ENCODE measurements at places on chromosomes 3 and 15.

GRCh38 chr3:14288177-14288788 is 109.7 kb downstream of the LSM3 start:
- no peak for DNase-seq

DNA sequence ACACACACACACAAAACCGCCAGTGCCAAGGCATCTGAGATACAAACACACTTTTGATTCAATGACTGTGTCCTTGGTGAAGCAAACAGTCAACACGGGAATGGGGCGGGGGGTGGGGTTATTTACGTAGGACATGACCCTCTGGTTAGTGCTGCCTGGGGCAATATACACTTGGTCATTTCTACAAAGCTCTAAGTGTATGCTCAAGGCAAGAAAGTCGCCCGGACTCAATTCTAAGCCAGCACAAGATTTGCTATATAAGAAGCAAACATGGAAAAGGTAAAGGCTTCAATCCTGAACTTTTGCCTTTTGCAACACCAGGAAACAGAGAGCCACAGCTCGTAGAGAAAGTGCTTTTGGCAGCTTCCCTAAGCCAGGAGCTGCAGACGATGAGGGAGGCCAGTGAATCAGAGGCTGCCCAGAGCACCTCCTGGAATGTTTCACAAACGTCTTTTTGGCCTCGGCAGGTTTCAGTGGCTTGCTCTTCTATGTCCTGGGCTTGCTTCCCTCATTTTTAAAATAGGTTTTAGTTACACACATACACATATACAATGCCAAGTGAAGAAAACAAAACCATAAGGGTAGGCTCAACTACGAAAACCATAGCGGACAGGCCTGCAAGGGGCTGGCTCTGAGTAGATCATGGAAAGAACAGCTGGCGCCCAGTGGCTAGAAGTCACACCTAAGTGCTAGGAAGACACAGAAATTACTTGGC is 73.6 kb downstream of the TM4SF4 start:
- DNase-seq = peak; percentile 83

- no peak for DNase-seq
Measured at GRCh38 chr3:31721676-31722075, 189.0 kb downstream of the STT3B start.

DNA sequence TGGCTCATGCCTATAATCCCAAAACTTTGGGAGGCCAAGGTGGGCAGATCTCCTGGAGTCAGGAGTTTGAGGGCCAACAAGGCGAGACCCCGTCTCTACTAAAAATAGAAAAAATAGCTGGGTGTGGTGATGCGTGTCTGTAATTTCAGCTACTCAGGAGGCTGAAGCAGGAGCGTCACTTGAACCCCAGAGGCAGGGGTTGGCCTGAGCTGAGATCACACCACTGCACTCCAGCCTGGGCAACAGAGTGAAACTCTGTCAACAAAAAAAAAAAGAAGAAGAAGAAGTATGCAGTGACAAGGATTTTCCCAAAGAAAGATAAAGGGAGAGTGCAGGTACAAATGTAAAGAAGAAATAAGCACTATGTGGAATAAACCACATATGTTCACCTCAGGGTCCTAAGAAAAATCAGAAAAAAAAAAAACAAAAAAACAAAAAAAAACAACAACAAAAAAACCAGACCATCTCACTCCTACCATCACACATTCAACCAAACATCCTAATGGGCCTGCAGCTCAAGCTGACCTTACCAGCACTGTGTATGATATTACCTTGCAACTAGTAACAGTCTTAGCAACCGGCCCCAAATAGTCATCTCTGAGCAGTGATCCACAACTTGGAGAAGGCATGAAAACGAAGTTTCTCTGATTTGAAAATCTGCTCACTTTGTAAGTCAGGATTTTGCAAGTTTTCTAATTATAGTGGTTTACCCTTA is 296.7 kb upstream of the PROK2 start:
- DNase-seq = no peak

DNA sequence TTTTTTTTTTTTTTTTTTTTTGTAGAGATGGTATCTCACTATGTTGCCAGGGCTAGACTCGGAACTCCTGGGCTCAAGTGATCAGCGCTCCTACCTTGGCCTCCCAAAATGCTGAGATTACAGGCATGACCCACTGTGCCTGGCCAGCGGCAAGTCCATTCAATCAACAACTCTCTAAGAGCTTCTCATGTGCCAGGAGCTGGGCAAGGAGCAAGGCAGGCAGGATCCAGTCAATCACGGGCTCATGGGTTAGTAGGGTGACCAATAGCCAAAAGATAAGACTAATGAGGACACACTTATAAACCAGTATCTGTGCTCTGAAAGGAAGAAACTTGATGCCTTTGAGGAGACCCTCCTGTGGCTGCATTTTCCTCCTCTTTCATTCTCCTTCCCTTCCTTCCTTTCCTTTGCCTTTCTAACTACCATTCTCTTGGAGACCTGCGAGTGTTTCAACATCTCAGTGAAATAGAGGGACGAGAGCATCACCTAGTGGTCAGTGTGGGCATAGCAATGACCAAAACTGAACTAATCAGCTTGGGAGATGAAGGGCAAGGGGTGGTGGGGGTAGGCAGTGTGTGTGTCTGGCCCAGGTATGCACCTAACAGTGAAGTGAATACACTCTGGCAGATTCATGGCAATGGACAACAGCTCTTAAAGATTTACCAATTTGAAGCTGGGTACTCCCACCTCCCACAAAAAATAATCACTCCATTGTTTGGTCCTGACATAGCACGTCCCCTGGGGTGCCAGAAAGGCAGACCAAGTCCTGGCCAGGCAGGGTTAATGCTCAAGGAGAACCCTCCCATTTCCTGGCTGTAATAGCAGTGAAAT is 6.3 kb downstream of the RPP25 start:
- peak; percentile 83 for DNase-seq

DNA sequence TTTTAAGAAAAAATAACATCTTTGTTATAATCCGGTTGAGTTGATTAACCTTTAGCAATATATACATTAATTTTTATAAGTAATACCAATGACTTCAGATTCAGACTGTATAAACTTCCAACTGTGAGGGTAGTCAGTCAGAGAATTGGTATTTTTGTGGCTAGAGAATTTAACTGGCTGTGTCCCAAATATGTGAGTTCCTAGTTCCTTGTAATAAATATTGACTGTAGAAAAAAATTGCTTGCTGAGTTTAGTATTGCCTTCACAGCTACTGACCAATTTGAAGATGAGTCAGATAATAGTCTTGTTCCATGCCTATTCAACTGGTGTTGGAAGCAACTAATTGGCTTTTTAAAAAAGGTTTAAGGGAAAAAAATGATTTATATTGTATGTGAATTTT is 210.8 kb downstream of the GAP43 start:
- no peak for DNase-seq

GRCh38 chr15:84661001-84661400 is 3.0 kb upstream of the NMB start:
- DNase-seq = no peak

GRCh38 chr15:78872155-78872971 is at the start of gene MORF4L1:
MORF4L1 (plus strand) TSS chr15:78872890; CDS start chr15:78873018, 128 bp downstream.
- peak; percentile 99 for DNase-seq

GRCh38 chr3:50623840-50624474 is 7.0 kb downstream of the MAPKAPK3 start:
- no peak for DNase-seq

DNA sequence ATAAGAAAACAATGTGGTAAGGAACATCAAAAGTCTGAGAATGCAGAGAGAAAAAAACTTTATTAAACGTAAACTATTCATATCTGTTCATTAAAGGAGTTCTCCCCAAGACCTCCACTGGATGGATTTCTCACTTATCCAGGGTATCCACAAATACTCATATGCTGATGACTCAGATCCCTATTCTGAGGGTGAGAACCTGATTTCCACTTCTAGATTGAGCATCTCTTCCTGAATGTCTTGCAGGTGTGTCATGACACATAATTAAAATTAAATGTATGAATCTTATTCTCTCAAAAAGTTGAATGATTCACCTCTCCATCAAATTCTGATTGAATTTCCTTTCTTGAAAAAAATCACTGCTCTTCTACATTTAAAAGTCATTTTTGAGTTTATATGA is 199.9 kb downstream of the MFSD1 start:
- DNase-seq = no peak

DNA sequence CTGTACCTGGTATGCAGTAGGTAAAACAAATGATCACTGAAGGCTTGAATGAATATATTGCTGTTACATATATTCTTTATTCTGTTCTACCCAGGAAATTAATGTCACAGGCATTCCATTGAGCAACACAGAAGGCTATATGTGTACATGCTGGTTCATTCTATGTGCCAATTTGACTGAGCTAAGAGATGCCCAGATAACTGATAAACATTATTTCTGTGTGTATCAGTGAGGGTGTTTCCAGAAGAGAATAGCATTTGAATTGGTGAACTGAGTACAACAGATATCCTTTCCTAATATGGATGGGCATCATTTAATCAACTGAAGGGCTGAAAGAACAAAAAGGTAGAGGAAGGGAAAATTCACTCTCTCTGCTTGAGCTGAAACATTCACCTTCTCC is 886.8 kb downstream of the FHIT start:
- no peak for DNase-seq

GRCh38 chr3:52253314-52254304 is 8.1 kb downstream of the PPM1M start:
- DNase-seq = no peak

DNA sequence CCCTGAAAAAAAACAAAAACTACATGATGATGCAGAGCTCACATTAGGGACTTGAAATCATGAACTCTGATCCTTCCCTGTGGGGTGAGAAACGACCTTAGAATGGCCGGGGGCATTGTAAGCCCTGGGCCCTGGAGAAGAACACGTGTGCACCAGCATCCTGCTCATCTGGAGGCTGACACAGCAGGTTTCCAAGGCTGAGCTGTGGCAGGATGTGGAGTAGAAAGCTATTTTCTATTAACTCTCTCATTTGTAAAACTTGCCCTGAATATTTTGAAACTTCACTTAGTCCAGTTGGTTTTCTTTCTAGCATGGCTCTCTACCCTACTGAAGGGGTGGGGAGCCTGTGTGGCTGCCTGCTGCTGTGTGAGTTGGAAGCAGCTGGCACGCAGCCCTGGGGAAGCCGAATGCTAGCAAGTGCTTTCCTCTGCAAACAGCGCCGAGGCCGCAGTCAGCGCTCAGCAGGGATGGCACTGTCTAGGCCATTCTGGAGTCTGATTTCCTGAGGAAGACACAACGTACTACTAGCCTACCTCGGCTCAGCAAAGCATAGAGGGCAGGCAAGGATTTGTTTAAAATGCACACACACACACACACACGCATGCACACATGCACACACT is 58.0 kb downstream of the GABRG3 start:
- peak; percentile 52 for DNase-seq
